Activated T-cell treated with anti-CD3 and anti-CD28 coated beads, Interleukin-2, amount 50 U/mL, for 4 hours (primary cell): ENCODE measurements at places on chromosomes 16 and 17.

DNA sequence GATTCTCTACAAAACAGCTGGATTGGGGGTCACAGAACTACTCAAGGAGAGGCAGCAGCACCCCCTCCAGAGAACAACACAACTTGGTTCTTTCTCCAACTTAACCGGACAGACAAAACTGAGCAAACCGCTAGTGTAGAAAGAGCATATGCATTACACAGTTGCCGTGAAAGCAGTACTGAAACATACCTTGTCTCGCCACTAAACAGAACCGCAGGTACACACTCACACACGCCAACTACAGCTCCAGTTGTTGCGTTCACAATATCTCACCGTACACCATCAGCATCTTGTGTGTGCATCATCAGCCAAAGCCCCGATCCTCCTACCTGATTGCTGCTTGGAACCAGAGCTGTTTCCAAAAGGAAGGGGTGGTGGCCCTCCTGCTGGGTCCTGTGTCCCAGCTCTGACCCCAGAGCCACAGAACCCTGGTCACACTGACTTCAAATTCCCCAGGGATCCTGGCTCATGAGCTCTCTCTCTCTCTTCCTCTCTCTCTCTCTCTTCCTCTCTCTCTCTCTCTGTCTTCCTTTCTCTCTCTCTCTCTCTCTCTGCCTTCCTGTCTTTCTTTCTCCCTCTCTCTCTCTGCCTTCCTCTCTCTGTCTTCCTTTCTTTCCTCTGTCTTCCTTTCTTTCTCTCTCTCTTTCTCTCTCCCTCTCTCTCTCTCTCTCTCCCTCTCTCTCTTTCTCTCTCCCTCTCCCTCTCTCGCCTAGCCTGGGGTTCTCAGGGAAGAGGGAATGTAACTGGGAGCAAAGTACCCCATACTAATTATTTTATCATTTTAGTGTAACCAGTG, 8.4 kb downstream of the PIMREG start:
- no peak for DNase-seq

GRCh38 chr17:74521701-74522201, 9.5 kb downstream of the CD300LB start:
- no peak for DNase-seq

GRCh38 chr17:74839990-74840852, 19.5 kb downstream of the GRIN2C start:
- no peak for DNase-seq

DNA sequence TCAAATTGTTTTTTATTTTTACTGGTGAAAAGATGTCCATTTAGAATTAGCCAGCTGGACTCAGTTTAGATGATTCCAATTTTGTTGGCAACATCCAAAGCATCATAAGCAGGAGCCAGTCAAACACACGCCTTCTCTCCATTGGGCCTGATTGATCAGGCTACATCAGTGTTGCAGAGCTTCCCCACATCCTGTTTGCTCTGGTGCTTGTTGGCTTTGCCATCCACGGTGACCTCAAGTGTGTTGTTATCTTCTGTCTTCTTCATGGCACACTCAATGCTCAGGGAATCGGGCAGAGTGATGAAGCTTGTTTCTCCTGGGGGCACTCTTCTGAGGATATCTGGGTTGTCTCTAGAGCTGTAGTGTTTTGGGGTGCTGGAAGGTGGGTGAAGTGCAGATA, 6.3 kb upstream of the NETO2 start:
- DNase-seq, result no peak

DNA sequence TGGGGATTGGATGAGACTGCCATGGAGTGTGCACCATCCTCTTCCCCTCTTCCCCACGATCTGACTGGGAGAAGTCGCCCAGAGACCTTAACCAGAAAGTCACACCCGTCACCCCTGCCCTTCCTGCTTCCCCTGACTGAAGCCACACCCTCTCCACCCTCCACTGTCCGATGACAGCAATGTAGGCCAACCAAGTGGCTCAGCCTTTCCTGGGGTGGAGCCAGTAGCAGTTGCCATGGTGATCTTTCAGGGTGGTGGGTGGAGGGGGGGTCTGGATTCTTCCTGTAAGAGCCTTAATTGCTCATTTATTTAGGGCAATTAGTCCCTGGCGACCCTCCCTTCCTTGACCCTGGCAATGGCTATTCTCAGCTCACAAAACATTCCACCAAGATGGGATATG, 37.5 kb upstream of the PHB1 start:
- DNase-seq, result no peak

GRCh38 chr16:30562021-30562420, 3.8 kb upstream of the ZNF764 start:
- DNase-seq, result no peak

DNA sequence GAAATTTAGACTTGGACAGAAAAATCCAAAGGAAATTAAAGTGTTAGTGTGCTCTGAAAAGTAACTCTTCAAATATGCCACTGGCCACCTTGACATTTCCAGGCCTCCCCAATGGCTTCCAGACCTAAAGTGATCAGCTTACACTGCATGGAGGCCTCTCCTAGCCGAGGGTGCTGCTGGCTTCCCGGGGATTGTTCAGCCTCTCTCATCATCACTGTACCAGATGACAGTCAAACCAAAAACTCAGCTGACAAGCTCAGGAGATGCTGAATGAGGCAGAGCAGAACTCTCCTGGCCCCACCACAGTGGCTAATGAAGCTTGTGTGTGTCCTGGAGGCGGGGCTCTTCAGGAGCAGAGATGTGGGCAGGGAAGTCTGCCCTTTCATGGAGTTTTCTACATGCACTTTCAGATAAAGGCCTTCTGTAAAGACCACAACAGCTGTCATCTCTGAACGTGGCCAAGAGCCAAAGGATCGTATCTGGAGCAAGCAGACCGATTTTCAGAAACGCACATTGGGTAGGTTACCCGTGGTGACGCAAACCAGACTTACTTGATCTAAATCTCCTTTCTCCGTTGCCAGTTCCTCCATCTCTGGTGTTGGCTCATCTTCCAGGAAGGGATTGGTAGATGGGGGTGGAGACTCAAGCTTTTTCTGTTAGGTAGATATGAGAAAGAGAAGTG, 113.3 kb downstream of the VPS53 start:
- DNase-seq, result no peak

- DNase-seq, result no peak
Observed at GRCh38 chr17:76019833-76020467, 7.2 kb downstream of the EVPL start.

DNA sequence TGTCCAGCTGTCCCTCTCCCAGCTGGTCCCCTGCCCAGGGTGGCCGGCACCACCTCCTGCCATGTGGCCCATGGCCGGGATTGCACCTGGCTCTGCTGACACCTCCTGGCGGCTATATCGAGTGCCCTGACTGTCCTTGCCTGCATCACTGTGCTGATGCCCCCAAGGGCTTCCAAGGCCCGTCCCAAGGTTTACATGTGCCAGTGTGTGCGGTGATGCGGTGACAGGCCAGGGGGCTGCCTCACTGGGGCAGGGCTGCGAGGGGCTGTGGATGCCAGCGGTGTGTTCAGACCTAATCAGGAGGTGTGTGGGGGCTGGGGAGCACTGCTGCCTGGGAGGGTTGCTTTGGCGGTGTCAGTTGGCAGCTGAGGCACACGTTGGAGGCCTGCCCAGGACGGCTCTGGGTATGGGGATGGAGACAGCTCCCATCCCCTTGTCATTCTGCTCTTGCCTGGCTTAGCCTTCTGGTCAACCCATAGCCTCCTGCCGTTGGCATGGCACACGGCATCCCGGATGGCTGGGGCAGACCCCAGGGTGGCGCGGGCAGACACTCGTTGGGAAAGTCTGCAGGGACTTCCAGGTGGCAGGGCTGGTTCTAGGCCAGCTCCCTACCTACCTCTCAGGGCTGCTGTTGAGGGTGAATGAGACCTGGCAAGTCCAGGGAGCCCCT, 5.5 kb downstream of the MAP2K3 start:
- DNase-seq, result no peak

DNA sequence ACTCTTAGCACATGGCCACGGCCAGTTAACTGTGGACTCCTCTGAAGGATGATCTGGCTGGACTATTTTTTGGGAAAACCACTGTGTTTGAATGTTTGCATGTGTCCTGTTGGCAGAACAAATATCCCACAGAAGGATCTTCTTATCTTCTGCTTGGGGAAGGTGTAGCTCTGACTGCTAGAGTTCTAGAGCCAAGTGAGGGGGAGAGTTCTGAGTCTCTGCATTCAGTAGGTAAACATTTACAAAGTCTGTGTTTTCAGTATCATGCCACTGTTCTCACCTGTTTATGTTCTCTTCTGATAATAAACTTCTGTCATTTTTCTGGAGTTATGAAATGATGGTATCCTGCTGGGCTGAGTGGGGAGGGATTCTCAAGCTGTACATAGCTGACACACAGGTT, 241.1 kb downstream of the WWOX start:
- no peak for DNase-seq

DNA sequence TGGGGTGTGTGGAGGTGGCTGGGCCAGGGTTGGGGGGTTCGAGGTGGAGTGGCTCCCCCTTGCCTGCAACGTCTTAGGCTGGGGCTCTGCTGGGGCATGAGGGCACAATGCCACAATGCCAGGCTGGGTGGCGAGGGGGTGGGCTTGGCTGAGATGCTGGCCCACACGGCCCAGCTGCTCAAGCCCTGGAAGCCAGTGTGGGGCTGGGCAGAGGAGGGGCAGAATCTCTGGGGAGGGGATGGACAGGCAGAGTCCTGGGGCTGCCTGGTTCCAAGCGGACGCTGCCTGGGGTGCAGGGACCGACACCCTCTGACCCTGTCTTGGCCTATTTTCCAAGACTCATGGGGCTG, 37.5 kb upstream of the SSTR5 start:
- no peak for DNase-seq

- DNase-seq, result no peak
Observed at GRCh38 chr16:86878236-86879080, 300.1 kb downstream of the FOXL1 start.

GRCh38 chr16:66133643-66134338, 232.7 kb upstream of the CDH5 start:
- no peak for DNase-seq

- no peak for DNase-seq
Observed at GRCh38 chr16:50736448-50736847, 5.4 kb upstream of the CYLD start.

DNA sequence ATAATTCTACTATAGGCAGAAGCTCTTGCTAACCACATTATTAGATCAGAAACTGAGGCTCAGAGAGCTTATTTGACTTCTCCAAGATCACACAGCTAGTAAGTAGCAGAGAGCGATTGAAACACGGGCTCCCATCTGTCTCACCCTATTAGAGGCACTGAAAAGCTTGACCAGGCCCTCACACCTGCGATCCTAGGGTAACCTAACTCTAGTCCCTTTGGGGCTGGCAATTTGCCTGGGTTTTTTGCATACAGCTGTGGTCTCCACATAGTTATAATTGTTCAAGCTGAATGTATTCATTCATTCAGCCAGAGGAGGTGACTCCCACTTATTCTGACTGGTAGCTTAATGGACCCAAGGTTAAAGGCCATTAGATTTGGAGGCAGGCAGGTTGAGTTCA, 121.2 kb downstream of the ANKFN1 start:
- DNase-seq, result no peak

DNA sequence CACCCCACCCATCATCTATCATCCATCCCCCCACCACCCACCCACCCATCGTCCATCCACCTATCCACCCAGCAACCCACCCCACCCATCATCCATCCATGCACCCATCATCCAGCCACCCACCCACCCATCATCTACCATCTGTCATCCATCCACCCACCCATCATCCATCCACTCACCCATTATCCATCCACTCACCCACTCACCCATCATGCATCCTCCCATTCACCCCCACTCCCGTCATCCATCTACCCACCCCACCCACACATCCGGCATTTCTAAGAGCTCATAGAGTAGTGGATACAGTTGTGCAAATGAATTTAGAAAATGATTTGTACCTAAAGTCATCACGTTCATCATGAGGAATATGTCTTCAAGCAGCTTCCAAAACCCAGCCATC, 405.1 kb downstream of the SNX29 start:
- DNase-seq, result no peak

GRCh38 chr17:30519166-30519565, 42.0 kb downstream of the GOSR1 start:
- no peak for DNase-seq

- DNase-seq, result no peak
Observed at GRCh38 chr16:88493879-88494278, 40.8 kb downstream of the ZFPM1 start.

GRCh38 chr16:11139326-11140097, 116.5 kb downstream of the SOCS1 start:
- DNase-seq, result no peak

DNA sequence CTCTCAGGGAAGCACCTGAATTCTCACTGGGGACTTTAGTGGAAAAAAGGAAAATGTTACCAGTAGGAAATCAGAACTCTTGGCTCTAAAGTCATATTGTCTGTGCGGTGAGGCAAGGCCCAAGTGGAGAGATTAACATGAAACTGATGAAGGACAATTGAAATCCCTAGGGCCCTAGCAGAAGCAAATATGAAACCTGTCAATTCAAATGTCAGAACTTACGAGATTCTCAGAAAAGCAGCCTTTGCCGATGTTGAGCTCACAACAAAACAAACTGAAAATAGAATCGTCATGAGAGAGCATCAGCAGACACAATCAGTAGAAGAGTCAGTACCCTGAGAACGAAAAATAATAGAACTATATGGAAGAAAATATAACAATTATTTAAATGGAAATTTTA, 108.8 kb downstream of the ELAC2 start:
- DNase-seq, result no peak

DNA sequence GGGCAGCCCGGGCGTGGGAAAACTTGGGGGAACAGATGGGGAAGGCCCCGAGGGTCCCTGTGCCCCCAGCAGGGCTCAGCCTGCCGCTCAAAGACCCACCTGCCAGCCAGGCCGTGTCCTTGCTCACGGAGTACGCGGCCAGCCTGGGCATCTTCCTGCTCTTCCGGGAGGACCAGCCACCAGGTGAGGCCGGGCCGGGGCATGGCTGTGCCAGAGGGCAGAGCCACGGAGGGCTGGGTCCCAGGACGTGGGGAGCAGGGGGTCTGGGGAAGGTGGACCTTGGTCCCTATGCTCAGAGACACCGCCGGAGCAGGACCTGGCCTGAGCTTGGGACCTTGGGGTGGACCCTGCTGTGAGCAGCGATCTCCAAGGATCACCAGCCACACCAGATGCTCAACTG, 509 bp downstream of the ADAD2 start:
- no peak for DNase-seq

- no peak for DNase-seq
Observed at GRCh38 chr16:54597222-54597621, 310.6 kb upstream of the IRX3 start.

GRCh38 chr16:25419681-25420080, 162.0 kb upstream of the ZKSCAN2 start:
- DNase-seq, result no peak

- DNase-seq, result no peak
Observed at GRCh38 chr17:30997842-30998241, 27.0 kb downstream of the RNF135 start.

DNA sequence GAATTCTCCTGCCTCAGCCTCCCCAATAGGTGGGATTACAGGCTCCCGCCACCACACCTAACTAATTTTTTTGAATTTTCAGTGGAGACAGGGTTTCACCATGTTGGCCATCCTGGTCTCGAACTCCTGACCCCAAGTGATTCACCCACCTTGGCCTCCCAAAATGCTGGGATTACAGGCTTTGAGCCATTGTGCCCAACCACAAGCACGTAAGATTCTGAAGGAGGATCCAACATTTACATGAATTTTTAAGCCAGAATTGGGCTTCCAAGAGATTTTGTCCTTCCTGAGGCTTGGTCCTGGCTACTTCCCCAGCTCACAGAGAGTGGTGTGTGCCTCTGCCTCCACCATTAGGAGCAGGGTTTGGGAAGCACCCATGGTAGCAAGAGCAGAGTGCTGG, 11.1 kb downstream of the G6PC3 start:
- DNase-seq, result no peak

- peak; percentile 8 for DNase-seq
Observed at GRCh38 chr16:11585460-11586377, 1.0 kb downstream of the LITAF start.
